NCI-H2227 treated with DMSO at 0.1 percent for 48 hours (cell line): ENCODE measurements at places on chromosomes 5 and 9.

DNA sequence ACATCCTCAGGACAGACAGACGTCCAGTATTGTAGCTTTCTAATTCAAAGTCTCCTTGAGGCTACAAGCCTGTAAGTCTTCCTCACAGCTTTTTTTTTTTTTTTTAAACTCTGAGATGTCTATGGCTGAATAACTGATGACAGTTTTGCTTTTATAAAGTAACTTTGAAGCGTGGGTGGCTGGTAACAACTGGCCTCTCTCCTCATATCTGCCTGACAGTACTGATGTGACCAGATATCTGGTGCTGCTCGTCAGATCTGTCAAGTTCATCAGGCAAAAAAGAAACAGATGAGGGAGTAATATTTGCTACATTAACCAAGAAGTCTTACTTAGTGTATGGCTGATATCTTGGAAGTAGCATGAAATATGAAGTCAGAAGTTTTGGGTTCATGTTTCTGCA lies 72.6 kb downstream of the GDNF start:
- no peak for DNase-seq

DNA sequence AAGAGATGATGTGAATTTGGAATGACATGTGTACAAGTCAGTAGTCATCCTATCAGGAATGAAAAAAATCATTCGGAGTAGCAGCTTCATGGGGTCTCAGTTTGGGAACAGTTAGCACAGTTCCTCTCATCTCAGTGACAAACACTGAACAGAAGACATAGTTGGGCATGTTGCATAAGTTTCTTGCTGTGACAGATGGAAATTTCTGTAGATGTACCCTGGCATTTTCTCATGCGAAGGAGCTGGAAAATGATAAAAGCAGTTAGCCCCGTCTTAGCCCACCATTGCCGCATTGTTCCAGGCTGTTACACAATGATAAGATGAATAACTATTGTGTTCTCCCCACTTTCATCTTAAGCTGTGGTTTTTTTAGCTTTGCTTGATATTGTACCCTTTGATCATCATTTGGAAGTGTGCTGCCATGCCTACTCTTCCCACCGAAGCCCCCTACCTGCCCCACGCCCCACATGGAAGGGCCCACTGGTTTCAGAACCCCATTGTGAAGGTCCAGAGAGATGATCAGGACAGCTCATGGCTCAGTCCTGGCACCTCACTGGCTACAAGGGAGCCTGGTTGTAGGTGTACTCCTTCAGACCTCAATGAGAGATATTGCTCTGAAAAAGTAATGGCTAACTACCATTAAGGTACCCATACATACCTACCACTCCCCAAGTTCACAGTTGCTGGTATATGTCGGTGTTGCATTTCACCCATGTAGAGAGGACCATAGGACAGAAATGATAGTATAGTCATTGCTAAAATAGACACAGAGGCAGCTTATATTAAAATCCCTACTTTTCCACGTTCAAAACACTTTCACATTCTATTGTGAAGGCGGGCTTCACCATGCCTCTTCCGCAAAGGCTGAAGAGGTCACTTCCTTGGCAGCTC lies 38.8 kb downstream of the SFXN1 start:
- DNase-seq: no peak

GRCh38 chr5:168176941-168177340 lies 114.5 kb upstream of the WWC1 start:
- DNase-seq: peak; percentile 38

GRCh38 chr5:151254556-151254955 lies 1.6 kb downstream of the GM2A start:
- no peak for DNase-seq

DNA sequence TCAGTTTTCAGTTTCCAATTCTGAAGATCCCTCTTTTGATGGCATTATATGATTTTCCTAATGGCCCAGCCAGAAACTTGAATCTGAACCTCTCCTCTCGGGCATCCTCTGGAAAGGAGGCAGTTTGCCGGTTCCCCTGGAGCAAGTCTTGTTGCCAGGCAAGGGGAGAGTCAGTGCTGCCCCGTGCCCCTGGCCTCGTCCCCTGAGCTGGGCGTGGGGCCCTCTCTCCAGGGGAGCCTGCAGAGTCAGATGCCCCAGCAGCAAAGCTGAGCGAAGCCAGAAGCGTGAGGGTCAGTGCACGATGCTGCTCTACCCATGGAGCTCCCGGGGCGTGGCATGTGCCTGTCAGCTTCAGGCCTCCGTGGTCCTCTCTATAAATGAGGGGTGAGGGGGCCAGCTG lies 14.0 kb downstream of the OLFM1 start:
- no peak for DNase-seq

DNA sequence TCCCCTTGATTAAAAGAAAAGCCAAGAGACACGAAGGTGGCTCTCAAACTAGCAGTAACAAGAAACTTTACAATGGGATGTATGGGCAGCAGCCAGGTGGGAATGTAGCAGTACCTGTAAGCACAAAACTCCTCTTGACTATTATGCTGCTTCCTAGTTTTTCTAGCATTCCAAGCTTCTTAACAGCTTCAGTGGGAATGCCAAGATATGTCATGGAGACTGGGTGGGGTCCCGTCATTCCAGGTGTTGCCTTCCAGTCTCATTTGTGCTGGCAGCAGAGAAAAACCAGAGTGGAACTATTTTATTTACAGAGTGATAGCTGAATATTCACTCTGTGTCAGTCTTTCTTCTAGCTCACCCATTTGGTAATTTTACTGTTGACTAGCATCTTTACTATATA lies 236.6 kb downstream of the ARL15 start:
- DNase-seq: no peak

DNA sequence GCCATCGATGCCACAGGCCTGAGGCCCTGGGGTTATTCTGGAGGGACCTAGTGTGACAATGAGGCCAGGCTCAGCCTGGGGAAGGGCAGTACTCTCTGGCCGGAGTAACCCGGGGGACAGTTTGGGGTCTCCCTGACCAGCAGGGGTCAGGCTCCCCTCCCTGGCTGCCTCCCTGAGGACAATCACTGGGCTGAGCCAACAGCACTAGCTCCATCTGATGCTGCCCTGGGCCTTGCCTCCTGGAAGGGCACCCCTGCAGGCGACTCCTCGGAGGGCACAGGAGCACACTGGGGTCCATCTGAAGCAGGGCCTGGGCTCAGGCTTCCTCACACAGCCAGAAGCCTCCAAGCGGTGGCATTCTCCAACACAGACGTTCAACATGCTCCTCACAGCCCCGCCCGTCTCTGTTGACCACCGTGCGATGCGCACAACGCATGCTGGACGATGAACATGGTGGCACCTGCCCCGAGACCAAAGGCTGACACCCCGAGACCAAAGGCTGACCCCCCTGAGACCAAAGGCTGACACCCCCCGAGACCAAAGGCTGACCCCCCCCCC lies 68.3 kb downstream of the ADAMTS2 start:
- no peak for DNase-seq

- DNase-seq: no peak
These were observed 3.0 kb downstream of the NOXA1 start for GRCh38 chr9:137426018-137426681.

DNA sequence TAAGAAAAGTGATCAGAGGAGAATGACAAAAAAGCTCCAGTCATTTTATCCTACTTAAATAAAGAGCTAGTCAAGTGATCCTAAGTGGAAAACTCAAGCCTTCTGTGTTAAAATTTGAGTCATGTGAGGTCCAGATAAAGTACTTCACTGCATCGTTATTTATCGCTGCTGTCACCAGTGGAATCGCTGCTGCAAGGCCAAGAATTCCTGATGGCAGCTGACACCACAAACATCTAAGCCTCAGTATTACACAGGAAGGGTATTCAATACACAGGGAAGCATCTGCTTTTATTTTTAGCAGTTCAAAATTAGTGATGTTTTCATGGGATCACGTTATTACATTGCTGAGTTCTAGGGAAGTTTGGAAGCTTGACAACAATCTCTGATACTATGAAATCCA lies 190.3 kb downstream of the GOLPH3 start:
- no peak for DNase-seq

DNA sequence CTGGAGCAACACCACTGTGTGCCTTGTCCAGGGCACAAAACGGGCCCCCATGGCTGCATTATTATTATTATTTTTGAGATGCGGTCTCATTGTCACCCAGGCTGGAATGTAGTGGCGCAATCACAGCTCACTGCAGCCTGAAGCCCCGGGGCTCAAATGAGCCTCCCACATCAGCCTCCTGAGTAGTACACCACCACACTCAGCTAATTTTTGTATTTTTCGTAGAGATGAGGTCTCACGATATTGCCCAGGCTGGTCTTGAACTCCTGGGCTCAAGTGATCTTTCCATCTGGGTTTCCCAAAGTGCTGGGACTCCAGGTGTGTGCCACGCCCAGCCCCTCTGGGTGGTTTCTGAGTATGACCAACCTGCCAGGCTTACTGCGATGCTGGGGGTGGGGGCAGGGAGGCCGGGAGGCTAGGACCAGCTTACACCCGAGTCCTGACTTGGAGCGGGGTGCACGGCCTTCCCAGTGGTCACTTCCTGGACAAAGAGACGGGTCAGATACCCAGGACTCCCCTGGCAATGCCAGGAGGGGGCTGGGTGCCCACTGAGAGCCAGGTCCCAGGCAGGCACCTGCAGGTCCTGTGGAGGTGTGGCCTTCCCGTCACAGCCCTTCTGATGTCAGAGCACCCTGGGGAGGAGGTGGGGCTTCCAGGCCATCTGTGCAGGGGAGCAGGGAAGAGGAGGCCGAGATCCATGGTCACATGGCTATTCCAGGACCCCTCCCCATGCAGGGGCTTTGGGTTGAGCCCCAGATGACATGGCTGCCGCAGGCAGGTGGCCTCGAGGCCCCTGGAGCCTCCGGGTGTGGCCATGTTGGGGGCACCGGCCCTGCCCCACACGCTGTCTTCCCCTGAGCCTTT lies 8.3 kb upstream of the NRARP start:
- no peak for DNase-seq

GRCh38 chr5:131532031-131532640 lies 102.9 kb downstream of the RAPGEF6 start:
- no peak for DNase-seq

- no peak for DNase-seq
These were observed 25.1 kb downstream of the CEMIP2 start for GRCh38 chr9:71743217-71743705.

DNA sequence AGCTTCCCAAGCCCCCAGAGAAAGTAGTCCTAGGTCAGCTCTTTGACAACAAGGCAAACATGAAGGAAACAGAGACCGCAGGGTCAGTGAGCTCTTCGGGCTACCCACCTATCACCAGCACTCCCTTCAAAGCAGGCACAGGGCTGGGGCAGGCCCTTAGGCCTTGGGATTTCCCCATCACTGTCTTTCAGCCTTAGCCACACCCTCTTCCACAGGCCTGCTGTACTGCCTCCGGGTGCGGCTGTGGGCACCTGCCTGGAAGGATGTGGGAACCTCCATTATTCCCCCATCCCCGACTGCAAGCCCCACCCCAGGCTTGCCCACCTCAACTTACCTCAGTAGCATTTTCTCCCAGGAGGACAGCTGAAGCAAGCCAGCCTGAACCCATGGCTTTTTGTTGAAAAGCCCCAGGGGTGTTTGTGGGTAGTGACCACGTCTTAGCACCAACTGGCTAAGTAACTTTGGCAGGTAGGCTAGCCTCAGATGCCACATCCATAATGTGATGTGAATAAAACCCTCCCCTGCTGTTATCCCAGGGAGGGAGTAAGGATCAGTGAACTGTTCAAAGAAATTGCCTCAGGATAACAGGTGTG lies 100.2 kb downstream of the PIK3R1 start:
- no peak for DNase-seq

- no peak for DNase-seq
These were observed 280.1 kb upstream of the DMRT1 start for GRCh38 chr9:561427-561826.

DNA sequence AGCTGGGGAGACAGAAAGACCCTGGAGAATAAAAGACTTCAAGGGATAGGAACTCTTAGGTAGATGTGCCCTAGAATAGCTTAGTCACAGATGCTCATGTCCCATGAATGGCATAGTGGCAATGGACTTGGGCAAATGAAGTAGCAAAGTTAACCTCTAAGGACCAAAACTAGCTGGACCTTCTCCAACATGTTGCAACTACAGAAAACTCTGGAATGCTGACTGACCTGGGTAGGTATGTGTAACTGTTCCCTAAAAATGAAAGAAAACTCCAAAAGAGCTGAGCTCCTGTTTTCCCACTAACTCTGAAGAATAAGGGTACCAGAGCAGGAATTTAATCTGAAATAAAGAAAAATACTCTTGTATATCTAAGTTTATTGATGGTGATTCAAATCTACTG lies 12.5 kb upstream of the LPAR1 start:
- DNase-seq: no peak

- no peak for DNase-seq
These were observed 41.9 kb downstream of the CDH6 start for GRCh38 chr5:31235381-31235780.

DNA sequence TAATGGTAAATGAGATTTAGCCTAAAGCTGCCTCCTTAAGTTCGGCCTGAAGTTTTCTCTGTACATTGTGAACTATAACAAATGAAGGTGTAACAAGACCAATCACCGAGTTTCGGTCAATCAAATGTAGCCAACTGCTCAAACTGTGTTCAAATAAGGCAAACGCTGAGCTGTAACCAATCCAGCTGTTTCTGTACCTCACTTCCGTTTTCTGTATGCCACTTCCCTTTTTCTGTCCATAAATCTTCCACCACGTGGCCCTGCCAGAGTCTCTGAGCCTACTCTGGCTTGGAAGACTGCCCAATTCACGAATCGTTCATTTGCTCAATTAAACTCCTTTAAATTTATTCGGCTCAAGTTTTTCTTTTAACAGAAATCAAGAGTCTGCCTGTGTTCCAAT lies 193.5 kb upstream of the KLF9 start:
- DNase-seq: no peak

GRCh38 chr5:159467666-159468065 lies 137.4 kb upstream of the IL12B start:
- no peak for DNase-seq

GRCh38 chr9:36924757-36925432 lies 109.2 kb downstream of the PAX5 start:
- no peak for DNase-seq

GRCh38 chr5:164230341-164230740 lies 724.9 kb downstream of the MAT2B start:
- no peak for DNase-seq

- no peak for DNase-seq
These were observed 11.6 kb downstream of the BNIP1 start for GRCh38 chr5:173155912-173156311.

DNA sequence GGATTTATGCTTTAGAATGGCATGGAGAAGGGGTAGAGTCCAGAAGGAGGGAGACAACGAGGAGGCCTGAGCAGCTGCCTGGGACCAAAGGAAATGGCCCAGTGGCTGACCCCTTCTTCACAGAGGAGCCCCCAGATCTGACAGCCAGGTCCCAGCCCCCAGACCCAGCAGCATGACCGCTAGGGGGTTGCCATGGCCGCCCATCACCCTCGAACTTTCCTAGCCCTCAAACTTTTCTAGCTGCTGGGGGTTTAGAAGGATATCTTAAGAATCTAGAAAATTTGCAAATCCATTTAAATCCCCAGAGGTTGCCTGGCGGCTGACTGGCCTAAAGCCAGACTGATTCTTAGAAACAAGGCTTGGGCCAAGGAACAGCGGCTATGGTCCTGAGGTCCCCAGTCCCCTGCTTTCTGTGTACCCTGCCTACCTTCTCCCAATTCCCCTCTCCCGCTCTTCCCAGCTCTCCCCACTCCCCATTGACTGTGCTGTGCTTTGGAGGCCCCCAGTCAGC lies 972 bp downstream of the PDGFRB start:
- DNase-seq: no peak
